ENCODE measurements at places on chromosomes 16 and 17.

GRCh38 chr16:68310774-68311511 lies at the start of the genes PRMT7 and SLC7A6OS:
TSS of gene PRMT7 (plus strand) at chr16:68311019. CDS start at chr16:68315980, 4,961 bp downstream.
TSS of gene SLC7A6OS (minus strand) at chr16:68310946. CDS start at chr16:68310926, 20 bp downstream.
- peak; percentile 91 for DNase-seq

DNA sequence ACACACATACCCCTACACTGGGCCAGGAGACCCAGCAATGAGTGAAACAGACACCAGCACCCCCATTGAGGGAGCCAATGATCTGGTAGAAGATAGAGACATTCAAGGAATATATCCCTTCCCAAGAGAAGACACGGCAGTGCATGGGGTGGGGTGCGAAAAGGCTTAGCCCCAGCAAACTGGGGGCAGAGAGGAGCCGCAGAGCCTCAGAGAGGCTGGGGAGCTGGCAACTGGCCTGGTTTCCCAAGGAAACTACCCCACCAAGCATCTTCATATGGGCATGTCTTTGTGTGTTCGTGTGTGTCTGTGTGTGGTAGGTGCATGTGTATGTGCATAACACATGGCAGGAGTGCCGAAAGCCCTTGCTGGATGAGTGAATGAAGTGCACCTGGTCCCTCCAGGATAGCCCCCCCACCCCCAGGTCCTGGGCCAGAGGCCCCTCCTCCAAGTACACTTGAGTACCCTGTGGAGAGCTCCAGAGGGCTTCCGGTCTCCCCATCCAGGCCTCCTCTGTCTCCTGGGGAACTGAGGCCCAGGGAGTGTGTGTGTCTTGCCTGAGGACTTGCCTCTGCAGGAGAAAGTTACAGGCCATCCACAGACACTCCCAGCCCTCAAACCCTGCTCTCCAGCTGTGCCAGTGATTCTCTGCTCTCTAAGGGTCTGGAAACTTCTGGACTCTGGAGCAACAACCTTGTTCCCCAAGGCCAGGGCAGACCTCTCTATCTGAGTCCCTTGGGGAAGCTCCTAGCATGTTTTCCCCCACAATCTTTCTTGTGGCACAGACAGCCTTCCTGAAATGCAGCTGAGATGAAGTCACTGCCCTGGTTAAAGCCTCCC lies 15.9 kb downstream of the TBX2 start:
- no peak for DNase-seq

GRCh38 chr17:55068862-55069811 lies 100.6 kb downstream of the STXBP4 start:
- no peak for DNase-seq

- no peak for DNase-seq
Observed at GRCh38 chr16:12447556-12447955, 356.1 kb downstream of the CPPED1 start.

DNA sequence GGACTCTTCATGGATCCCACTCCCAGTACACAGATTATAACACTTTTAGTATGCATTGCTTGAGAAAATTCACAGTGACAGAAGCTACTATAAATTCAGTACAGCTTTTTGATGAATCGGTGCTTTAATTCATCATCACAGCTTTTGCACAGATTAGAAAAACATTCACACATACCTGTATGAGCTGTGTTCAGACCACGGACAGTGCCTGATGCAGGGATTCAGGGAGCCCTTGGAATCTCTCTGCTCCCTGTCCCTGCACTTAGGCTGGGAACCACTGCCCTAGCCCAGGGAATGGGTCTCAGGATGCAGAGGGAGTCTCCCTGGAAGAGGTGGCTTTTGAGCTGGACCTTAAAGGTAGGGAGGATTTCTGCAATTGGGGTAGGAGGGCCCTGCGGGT lies 13.9 kb downstream of the TBKBP1 start:
- no peak for DNase-seq

DNA sequence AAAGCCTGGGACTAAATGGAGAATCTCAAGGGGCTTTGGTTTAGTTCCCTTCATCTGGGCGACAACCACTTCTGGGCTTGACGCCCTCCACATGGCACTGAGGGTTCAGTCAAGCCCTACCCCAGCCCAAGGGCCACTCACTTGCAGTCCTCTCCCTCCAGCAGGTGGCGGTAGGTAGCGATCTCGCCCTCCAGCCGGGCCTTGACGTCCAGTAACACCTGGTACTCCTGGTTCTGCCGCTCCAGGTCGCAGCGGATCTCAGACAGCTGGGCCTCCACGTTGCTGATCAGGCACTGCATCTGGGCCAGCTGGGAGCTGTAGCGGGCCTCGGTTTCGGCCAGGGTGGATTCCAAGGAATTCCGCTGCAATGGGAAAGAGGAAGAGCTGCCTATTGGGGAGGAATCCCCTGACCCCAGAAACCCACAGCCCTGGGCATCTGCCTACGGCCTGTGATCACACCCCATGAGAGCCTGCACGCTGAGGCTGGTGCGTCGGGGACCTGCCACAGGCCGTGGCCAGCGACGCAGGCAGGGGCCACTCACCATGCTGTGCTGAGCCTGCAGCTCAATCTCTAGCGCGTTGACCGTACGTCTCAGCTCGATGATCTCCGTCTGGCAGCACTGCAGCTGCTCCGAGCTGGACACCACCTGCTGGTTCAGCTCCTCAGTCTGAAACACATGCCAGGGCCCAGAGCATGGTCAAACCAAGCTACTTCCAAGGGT lies 2.7 kb downstream of the KRT36 start:
- DNase-seq = no peak

DNA sequence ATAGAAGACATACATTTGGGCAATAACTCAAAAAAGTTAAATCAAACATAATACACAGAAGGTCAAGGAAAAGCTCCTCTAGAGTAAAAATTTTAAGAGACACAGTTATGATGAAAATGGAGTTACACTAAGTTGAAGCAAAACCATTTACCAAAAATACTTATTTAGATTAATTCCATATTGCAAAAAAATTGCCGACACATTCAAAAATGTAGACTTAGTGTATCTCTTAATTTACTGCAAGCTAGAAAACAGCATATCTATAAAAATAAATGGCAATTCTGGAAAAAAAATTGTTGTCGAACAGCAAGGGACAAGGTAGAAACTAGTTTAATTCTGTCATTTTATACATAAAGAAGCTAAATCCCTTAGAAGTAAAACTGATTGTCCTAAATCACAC lies 248.7 kb upstream of the KIF2B start:
- no peak for DNase-seq

GRCh38 chr16:17076092-17076754 lies 394.5 kb downstream of the XYLT1 start:
- no peak for DNase-seq

- no peak for DNase-seq
Observed at GRCh38 chr16:80612461-80613017, 71.7 kb downstream of the DYNLRB2 start.

DNA sequence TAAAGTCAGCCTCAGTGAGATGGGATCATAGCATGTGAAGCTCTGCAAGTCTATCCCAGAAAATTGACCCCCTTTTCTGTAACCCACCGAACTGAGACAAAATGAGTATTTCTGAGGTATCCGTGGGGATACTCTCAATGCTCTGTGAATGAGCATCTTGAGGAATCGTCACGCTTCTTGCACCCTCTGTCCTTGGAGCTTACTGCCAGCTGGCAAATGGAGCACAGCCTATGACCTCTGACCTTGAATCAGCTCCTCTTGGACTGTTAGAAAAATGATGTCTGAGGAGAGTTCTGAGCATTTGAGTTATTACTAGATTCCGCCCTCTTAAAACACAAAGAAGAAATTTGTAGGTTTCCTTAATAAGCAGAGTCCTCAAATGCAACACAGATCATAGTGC lies 342.1 kb downstream of the ZFHX3 start:
- no peak for DNase-seq

DNA sequence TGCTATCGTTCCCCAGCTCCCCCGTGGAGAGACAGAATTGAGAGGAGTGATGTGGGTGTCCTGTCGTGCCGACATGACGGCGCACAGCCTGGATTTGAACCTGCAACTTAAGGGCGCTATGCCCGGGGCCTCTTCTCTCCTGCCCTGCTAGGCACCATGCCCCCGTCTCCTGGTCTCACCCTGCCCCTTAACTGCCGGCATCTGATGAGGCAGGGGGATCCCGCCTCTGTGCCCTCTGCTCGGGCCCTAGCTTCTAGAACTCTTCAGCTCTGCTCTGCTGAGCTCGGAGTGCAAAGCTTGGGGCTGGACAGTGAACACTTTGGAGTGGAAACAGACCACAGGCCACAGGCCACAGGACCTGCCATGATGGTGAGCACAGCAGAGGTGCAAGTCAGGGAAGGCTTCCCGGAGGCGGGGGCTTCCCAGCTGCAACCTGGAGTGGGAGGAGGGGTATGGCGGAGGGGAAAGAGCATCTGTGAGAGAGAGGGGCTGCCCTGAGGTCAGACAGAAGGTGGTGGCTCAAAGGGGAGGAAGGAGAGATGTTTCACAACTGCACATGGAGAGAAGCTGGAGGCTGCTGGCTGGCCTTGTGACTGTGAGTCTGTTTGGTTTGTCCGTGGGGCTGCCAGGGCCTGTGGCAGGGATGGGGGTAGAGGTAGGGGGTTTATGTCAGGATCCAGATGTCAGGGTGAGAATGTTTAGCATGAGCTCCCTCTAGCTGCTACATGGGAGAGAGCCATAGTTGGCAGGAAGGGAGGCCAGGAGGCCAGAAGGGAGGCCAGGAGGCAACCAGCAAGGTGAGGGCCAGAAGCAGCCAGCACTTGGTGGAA lies 107.8 kb downstream of the CRLF3 start:
- no peak for DNase-seq

- no peak for DNase-seq
Observed at GRCh38 chr16:30184891-30185682, 1.7 kb downstream of the CORO1A start.

DNA sequence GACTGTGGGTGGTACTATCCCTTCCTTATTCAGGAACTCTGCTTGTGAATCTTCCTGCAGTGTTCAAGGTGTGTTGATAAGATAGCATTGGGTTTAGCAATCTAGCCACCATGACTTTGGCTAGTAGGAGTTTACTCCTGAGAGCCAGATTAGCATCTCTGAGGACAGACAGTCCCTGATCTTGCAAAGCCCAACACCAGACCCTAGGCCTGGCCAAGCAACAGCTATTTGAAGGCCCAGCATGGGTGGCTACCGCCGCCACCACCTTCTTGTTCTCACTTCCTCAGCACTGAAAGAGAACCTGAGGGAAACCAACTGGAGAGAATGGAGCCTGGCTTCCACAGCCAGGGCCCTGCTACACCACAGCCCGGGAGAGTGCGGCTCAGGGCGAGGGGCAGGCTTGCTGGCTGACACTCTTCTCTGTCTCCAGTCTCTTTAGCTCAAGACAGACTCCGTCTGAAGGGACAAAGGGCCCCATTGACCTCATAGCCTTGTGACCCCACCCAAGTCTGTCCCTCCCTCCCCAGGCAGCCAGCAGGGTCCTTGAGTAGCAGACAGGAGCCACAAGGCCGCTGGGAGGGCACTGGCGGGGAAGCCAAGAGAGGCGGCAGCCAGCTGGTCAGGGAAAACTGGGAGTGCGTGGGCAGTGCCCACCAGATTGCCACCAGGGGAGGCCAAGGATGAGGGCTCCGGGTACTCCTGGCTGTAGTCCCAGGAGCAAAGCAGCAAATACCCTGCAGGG lies 10.9 kb upstream of the ARHGAP23 start:
- DNase-seq = no peak

GRCh38 chr17:69608808-69609472 lies 194.4 kb downstream of the MAP2K6 start:
- DNase-seq = peak; percentile 3

DNA sequence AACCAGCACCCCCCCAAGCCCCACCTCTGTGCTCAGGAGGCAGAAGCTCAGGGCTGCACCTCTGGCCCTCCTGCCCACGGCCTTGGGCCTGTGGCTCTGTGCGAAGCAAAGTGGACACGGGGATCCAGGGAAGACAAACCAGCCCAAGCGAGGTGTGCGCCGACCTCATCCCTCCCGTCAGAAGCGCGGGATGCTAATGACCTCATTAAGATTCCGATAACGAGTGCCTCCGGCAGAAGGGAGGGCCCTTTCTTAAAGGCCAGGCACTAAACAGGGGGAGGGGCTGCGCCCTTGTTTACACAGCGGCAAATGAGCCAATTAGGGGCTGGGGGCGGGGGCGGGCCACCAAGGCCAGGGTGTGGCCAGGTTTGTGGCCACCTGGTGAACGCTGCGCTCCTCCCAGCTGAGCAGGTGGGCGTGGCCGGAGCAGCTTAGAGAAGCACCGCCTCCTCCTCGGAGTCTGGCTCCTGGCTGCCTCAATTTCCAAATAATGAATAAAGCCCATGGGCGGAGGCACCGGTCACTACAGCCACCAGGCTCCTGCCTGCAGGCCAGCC lies 3.2 kb downstream of the CBX4 start:
- no peak for DNase-seq

GRCh38 chr16:48024042-48024441 lies 131.8 kb downstream of the ABCC12 start:
- no peak for DNase-seq

DNA sequence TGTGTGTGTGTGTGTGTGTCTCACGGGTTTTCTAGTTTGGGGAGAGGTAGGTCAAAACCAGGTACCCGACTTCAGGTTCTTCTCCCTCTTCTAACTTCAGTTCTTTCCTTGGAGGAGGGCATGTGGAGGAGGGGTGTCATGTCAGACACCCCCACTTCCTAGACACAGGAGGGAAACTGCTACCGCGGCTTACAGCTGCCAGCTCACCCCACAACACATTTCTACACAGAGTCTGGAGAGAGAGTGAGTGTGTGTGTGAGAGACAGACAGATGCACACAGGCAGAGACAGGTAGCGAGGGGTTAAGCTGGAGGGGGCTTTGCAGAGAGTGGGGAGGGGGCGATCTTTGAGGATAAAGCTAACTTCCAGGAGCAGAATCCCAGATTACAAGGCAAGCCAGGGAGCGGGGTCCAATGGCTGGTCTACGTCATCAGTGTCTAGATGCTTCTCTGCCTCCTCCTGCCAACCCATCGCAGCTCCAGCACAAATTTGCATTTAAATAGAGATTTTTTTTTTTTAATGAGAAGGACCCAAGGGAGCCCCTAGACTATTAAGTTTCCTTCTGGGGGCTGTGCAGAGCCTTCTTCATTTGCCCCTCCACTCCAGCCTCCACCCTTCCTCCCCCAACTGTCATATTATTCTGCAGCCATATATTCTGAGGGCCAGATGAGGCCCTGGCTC lies 48.9 kb downstream of the MRM1 start:
- DNase-seq = no peak

- no peak for DNase-seq
Observed at GRCh38 chr17:81329927-81330883, 35.1 kb upstream of the SLC38A10 start.

GRCh38 chr16:6753553-6753952 lies 579.1 kb upstream of the RBFOX1 start:
- no peak for DNase-seq

DNA sequence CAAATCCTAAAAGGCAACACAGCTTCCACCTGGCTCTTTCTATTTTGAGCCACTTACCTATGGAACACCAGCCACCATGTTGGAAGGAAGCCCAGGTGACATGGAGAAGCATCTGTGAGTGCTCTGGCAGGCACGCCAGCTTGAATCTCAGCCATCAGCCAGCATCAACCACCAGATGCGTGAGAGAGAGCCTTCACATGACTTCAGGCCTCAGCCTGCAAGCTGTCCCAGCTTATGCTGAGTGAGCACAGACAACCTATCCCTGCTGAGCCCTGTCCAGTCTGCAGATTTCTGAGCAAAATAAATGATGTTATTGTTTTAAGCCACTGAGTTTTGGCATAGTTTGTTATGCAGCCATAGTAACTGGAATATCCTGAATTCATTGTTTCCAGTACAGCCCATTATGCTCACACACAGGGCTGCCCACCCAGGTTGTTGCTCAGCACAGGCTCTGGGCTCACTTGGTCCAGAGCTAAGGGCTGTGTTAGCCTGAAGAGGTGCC lies 35.1 kb downstream of the TMEM238L start:
- no peak for DNase-seq

- no peak for DNase-seq
Observed at GRCh38 chr17:75553295-75554110, 28.0 kb downstream of the LLGL2 start.

GRCh38 chr16:57613514-57613913 lies 14.9 kb upstream of the ADGRG1 start:
- no peak for DNase-seq

Measured in NCI-H2107 (cell line).